ENCODE measurements at places on chromosomes 12 and 14. TPM values are rescaled to one million over a fixed set of nuclear protein-coding genes. Genes with fewer than 3 reads are reported as not detected.
A peak's percentile ranks its signal among the peaks of the same experiment; 100 is the strongest.

GRCh38 chr14:87233266-87233665 is 759.7 kb downstream of the GALC start:
- H3K4me1 ChIP-seq, result no peaks in the 10 kb centered on the region
- H3K27me3 ChIP-seq, result no peaks in the 10 kb centered on the region
- no peak overlapping the region for H3K27ac ChIP-seq
- no peak overlapping the region for H3K4me3 ChIP-seq
- no peak for DNase-seq

GRCh38 chr12:47276253-47276620 is 196.5 kb upstream of the AMIGO2 start:
- H3K27me3 ChIP-seq, result no peaks in the 10 kb centered on the region
- H3K36me3 ChIP-seq, result no peaks in the 10 kb centered on the region
- H3K27ac ChIP-seq, result peak overlapping the region; percentile 92
- no peak for DNase-seq
- peaks cover 62% of the 10 kb centered on the region for H3K4me1 ChIP-seq

GRCh38 chr12:77992760-77993159 is 162.1 kb downstream of the NAV3 start:
- no peak overlapping the region for H3K27ac ChIP-seq
- DNase-seq, result no peak
- H3K27me3 ChIP-seq, result no peaks in the 10 kb centered on the region
- H3K4me3 ChIP-seq, result no peak overlapping the region

Gene MDP1
- 8.4 TPM for total RNA-seq

Gene AJUBA
- total RNA-seq, result 3.1 TPM

- no peaks in the 10 kb centered on the region for H3K36me3 ChIP-seq
- no peaks in the 10 kb centered on the region for H3K27me3 ChIP-seq
- DNase-seq, result no peak
- H3K4me1 ChIP-seq, result no peaks in the 10 kb centered on the region
Observed at GRCh38 chr14:58730792-58731464, 93.2 kb downstream of the DACT1 start.

GRCh38 chr14:31582286-31582691 is 21.1 kb downstream of the NUBPL start:
- H3K36me3 ChIP-seq, result no peaks in the 10 kb centered on the region
- no peaks in the 10 kb centered on the region for H3K4me1 ChIP-seq
- H3K4me3 ChIP-seq, result no peak overlapping the region
- no peak for DNase-seq
- no peaks in the 10 kb centered on the region for H3K27me3 ChIP-seq
- no peak overlapping the region for H3K27ac ChIP-seq

Gene BCL2L2
- 2.1 TPM for total RNA-seq

GRCh38 chr12:124915239-124916236 is 1.1 kb upstream of the UBC start:
- no peak for DNase-seq
- H3K27me3 ChIP-seq, result no peaks in the 10 kb centered on the region
- H3K27ac ChIP-seq, result peak overlapping the region; percentile 91
- peaks cover 17% of the 10 kb centered on the region for H3K36me3 ChIP-seq

GRCh38 chr12:111233786-111234185 is 135.1 kb downstream of the PHETA1 start:
- H3K4me1 ChIP-seq, result no peaks in the 10 kb centered on the region
- no peaks in the 10 kb centered on the region for H3K27me3 ChIP-seq
- H3K36me3 ChIP-seq, result no peaks in the 10 kb centered on the region
- no peak overlapping the region for H3K4me3 ChIP-seq
- H3K27ac ChIP-seq, result no peak overlapping the region

GRCh38 chr12:67333649-67334048 is 64.5 kb downstream of the CAND1 start:
- H3K4me3 ChIP-seq, result no peak overlapping the region
- H3K27me3 ChIP-seq, result no peaks in the 10 kb centered on the region
- no peak for DNase-seq
- no peak overlapping the region for H3K27ac ChIP-seq
- no peaks in the 10 kb centered on the region for H3K36me3 ChIP-seq

- H3K27me3 ChIP-seq, result no peaks in the 10 kb centered on the region
- DNase-seq, result peak; percentile 96
- H3K36me3 ChIP-seq, result peaks cover 14% of the 10 kb centered on the region
- peaks cover 18% of the 10 kb centered on the region for H3K4me1 ChIP-seq
- H3K27ac ChIP-seq, result peak within 1 kb of the TSS; percentile 93
- H3K4me3 ChIP-seq, result peak within 1 kb of the TSS; percentile 90
Observed at GRCh38 chr12:14803011-14803829, at the start of the genes C12orf60 and WBP11. Gene C12orf60, plus strand, starts transcription at chr12:14803670. Its CDS starts 19,266 bp downstream, at chr12:14822936. Gene WBP11, minus strand, starts transcription at chr12:14803478. Its CDS starts 2,095 bp downstream, at chr12:14801383.

DNA sequence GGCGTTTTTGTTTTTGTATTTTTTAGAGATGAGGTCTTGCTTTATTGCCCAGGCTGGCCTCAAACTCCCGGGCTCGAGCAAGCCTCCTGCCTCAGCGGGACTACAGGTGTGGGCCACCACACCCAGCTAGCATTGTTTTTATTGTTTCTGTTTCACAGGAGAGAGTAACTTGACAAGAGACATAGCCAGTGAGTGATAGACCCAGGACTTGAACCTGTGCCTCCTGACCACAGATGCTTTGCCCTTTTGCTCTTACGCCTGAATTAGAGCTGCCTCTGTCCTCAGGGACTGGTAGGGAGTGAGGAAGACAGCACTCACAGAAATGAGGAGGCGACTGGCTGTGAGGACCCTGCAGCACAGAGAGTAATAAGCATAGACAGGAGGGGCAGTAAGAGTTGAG is 2.3 kb downstream of the EVL start:
- no peaks in the 10 kb centered on the region for H3K27me3 ChIP-seq
- H3K36me3 ChIP-seq, result no peaks in the 10 kb centered on the region
- H3K4me1 ChIP-seq, result peaks cover 71% of the 10 kb centered on the region
- no peak for DNase-seq
- H3K4me3 ChIP-seq, result peak overlapping the region; percentile 89

DNA sequence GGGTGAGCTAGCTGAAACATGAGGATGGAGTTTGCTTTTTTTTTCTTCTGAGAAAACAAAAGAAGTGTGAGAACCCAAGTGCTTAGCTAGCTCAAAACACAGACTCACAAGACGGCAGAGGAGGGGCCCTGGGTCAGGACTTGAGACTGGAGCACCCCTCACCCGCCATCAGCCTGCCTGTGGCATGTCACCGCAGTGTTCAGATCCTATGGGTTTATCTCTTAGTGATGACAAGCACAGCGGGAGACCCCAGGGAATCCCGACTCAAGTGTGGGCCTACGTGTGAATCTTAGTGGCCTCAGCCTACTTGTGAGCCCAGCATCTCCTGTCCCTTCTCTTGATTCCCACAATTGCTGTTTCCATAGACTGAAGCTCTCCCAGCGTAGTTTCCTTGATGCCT is 22.9 kb downstream of the DYRK4 start:
- no peak overlapping the region for H3K27ac ChIP-seq
- no peaks in the 10 kb centered on the region for H3K27me3 ChIP-seq
- no peaks in the 10 kb centered on the region for H3K4me1 ChIP-seq
- H3K4me3 ChIP-seq, result no peak overlapping the region

Data from T-cell (primary cell).